ENCODE measurements at places on chromosomes 16 and 17.

GRCh38 chr17:5958850-5959249, 111.3 kb upstream of the WSCD1 start:
- no peak for DNase-seq

DNA sequence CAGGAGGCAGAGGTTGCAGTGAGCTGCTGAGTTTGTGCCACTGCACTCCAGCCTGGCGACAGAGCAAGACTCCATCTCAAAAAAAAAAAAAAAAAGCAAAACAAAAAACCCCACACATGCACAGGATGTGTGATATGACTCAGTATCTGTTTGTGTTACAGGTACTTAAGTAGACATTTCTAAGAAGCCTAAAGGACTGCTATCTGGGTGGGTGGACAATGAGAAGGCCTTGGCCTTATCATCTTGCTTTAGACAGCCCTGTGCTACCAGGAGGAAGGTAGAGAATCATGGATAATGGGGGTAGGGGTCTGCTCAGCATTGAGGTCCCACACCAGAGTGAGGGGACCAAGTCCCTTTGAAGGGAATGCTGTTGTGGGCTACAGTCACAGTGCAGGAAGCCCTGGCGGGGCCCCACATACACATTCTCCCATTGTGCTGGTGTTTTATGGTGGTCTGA, 26.7 kb downstream of the PLD6 start:
- DNase-seq, result no peak

DNA sequence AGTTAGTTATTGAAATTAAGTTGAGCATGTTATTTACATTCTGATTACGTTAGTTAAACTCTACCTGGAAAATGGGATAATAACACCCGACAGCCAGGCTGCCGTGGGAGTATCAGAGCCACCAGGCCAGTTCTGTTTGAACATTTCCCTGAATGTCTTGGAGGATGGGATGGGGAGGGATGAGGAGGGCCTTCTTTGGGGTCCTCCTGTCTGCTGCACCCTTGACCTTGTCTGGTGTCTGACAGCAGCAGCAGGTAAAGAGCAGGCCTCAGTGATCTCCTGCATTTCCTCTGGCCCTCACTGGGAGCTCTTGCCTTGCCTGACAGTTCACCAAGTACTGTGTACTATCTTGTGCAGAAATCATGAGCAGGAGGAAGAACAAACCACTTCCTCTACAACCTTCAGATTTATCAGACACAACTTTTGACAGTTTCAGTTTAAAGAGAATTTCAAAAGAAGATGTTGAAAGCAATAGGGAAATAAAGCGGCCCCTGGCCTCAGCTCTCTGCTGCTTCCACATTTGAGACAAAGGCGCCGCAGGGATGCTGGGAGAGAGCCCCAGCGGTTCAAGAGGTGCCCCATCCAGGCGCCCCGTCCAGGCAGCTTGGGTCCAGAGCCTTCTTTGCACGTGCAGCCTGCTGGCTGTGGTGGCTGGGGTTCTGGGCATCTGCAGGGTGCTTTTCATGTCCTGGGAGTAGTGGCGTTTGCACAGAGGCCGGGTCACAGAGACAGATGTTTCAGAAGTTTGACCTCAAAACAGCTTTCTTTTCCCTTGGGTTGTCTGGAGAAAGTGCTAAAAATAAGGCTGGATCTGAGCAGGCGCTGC, 25.3 kb downstream of the CMIP start:
- DNase-seq, result no peak

DNA sequence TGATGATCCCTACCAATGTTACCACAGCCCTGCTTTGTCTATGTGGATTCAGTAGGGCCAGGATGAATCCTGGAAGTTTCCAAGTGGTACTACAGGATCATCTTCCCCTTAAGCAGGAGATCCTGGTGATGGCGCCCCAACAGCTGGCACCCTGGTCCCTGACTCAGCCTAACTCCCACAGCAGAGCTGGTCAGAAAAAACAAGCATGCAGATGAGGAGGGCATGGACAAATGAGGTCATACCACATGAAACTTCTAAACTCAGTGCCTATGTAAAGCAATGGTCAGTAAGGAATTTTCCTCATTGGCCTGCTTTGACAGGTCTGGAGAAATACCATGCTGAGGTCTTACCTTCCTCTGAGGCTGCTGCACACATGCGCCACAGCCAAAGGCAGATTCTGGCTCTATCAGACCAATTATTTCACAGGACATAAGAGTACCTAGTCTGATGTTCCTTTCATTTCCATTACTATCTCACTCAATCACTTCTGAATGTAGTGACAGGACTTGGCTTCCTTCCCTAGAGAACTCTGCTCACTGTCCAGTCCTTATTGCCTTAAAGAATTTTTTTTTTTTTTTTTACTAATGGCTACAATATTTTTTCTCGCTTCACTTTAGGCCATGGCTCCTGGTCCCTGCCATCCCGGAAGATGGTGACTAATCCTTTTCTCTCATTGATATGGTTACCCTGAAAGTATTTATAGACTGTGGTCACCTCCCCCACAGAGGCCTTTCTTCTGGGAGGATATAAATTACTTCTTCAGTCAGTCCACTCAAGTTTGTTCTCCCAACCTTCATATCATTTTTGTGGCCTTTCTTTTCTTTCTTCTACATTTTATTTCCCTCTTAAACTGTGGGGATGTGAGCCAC, 525.2 kb upstream of the PSMD7 start:
- DNase-seq, result peak; percentile 10

GRCh38 chr17:30794372-30794771, 30.1 kb downstream of the CRLF3 start:
- DNase-seq, result no peak

DNA sequence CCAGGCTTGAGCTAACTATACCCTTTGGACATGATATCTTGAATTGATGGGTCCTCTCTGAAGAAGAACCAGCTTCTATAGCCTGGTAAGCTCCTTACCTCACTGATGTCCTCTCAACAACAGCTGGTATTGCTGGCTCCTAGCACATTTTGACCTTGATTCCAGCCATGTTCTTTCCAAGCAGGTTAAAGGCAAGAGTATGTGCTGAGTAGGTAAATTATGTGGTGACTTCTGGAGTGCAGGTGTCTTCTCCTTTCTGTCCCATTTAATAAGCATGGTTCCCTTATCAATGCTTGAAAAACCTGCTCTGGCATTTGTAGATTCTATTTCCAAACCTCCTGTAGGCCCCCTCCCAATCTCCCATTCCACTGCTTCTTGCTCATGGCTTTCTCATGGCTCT, 300.1 kb downstream of the UTP18 start:
- DNase-seq, result no peak

DNA sequence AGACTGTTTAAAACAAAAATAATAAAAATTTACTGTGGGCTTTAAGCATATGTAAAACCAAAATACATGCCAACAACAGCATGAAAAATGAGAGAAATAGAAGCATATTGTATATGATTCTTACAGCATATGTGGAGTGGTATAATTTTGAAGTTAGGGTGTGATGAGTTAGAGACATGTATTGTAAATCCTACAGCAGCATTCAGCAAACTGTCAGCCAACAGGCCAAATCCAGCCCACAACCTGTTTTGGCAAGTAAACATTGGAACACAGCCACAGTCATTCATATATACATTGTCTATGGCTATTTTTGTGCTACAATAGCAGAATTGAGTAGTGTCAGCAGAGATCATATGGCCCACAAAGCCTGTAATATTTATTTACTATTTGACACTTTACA, 42.3 kb downstream of the ZNF18 start:
- DNase-seq, result no peak

All from AG08396 (cell line).